ENCODE measurements at places on chromosomes 13 and 19. TPM values are rescaled to one million over a fixed set of nuclear protein-coding genes. Genes with fewer than 3 reads are reported as not detected.
A peak's percentile ranks its signal among the peaks of the same experiment; 100 is the strongest.

DNA sequence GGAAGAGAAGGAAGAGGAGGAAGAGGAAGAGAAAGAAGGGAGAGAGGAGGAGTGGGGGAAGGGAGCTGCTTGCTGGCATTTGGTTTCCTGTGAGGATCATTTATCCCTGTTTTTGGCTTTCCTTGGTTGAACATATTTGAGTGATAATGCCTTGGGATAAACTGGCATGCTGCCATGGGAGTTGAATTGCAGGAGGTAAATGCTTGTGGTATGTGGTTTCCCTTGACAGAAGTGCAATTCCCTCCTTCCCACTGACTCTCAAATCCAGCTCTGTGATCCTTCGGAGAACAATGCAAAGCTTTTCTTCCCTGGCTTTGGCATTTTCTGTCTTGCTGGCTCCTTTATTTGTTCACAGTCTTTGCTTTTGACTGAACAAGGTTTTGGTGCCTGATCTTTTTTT, 27.2 kb upstream of the CBY2 start:
- peak; percentile 88 for DNase-seq

DNA sequence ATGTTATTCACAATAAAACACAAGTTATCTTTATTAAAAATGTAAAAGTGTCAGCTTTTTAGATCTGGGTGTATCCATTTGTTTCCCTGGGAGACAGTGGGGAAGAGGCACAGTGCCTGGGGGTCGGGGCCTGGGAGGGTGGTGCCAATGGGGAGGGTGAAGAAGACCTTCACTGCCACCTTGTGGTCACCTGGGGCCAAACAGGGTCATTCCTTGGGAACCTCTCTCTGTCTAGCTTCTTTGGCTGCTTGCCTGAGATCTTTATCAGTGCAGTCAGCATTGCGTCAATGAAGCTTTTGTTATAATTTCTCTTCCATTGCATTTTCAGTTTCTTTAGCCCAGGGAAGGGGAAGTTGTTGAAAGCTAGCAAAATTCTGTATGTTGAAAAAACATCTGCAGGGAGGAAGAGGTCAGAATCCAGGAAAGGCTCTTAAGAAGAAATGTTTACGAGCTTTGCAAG, 39.1 kb downstream of the PCDH8 start:
- peak; percentile 80 for DNase-seq

DNA sequence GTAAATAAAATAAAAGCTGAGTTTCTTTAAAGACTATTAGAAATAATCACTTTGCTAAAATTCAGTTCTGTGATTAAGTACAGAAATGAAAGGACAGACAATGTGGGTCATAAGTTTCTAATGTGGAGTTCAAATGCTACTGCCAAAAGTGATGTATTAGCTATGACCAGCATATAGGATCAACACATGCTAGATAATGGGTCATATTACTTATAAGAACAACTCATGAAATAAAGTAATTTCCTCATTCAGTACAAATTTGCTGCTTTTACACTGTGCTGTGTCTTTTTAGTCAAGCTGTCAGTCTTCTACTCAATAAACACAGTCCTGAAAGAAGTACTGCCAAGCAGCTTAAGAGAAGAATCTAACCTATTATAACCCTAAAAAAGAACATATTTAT, 135.2 kb downstream of the VWA8 start:
- DNase-seq, result no peak

GRCh38 chr13:44352671-44353070, 21.0 kb upstream of the SERP2 start:
- DNase-seq, result peak; percentile 67

DNA sequence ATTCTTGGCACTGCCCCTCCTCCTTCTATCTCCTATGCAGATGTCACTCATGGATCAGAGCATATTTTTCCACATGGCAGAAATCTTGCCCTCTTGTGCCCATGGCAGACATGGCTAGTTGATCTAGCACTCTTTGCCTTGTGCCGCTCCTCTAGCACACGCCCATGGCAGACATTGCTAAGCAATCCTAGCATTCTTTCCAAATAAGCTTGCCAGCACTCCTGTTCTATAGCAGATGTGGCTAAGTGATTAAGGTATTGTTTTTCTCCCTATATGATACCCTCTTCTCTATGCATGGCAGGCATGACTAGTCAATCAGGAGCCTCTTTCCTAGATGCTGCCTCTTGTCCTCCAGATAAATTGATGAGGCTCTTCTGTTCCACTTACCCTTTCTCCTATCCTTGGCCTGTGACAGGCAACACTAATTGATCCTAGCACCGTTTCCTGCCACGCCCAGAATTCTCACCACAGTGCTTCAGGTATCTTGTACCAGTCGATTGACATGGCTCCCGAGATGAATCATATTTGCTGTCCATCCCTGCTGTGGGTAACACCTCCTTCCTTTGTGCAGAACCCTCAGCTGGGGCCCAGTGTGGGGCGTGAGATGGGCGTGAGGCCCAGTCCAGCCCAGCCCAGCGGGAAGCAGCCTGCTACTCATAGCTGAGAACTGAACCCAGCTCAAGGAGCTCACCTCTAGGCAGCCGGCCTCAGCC, 26.9 kb downstream of the TMED1 start:
- peak; percentile 78 for DNase-seq

DNA sequence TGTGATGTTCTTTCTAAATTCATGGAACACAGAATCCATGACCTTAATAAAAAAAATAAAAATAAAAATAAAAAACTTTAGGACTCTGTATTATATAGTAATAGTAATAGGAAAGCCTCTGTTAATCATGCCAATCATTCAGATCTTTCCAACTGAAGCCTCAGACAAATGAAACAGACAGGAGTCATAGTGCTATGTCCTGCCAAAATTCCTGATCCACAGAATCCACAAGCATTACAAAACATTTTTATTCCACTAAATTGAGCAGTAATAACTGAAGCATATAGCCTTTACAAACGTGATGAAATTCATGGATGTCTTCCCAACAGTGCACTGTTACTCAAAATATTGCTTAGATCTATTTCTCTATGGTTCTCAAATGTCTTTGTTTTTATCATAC, 820.6 kb upstream of the PCDH9 start:
- no peak for DNase-seq

GRCh38 chr19:42173695-42174094, 41.4 kb upstream of the POU2F2 start:
- DNase-seq, result no peak

DNA sequence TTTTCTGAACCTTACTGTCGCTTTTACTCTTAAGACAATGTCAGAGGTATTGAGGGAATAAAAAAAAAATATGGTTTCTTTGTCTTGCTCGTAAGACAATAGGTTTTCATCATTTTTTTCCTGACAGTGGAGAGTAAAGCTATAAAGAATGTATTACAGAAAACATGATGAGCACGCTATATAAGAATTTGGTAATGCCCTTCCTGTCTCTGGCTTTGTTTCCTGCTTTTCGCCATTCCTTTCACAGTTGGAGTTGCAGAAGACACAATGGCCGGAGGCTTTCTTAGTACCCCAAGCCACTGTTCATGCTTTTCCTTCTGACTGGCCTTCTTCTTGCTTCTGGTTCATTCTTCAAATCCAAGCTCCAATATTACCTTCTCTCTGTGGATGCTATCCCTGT, 101.0 kb upstream of the DACH1 start:
- no peak for DNase-seq

DNA sequence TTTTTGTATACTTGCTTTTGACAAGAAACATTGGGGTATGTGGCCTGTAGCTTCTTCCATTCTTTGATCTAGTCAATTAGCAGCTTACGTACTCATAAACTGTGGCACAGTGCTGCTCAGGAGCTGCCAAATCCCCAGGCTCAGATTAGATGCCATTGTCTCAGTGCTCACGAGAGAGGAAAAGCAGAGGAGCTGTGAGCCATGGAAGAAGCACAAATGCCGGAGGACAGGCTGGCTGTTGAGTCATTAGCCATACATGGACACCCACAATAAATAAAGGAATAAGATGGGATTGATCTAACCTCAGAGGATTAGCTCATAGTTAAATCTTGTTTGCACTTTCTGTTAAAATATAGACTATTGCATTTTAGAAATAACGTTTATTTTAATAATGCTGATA, 121.7 kb downstream of the POSTN start:
- no peak for DNase-seq

DNA sequence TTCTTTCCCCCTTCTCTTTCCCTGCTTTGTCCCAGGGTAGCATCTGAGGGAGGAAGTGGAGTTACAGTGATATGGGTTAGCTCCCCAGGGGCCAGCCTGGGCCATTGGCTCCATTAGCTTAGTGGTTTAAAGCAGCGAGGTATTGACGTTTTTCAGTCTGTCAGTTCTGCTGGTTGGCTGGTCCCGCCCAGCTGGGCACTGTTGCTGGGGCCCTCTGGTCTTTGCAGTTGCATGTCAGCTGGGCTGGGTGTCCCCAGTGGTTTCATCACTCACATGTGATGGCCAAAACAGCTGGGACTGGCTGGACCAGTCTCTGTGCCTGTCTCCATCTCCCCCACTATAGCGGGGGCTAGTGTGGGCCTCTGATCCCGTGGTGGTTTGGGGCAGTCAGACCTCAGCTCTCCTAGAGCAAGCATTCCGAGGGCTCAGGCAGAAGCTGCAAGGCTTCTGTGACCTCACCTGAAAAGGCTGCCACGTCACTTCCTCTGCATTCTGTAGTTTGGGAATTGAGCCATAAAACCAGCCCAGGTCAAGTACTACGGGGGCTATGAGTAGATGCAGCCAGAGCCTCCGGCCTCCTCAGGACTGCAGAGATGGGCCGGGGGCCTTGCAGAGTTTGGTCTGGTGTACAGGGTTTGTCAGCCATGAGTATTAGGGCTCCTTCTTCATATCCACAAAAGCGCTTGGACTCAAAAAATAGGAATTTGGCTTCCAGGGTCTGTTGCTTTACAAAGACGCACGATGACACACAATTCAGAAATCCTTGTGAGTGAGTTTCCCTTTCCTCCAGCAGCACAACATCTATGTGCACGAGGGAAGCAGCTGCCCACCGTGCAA, 30.0 kb downstream of the TSSK6 start:
- no peak for DNase-seq

GRCh38 chr13:23656637-23657371, 86.6 kb downstream of the TNFRSF19 start:
- DNase-seq, result peak; percentile 66

CACNG6 gene
- total RNA-seq, result 9.3 TPM

- peak; percentile 75 for DNase-seq
Measured at GRCh38 chr19:47414469-47414868, 4.9 kb downstream of the MEIS3 start.

GRCh38 chr19:31943778-31944177, 401.6 kb upstream of the ZNF507 start:
- no peak for DNase-seq

- DNase-seq, result no peak
Measured at GRCh38 chr13:58985845-58986244, 1177.9 kb downstream of the DIAPH3 start.

DNA sequence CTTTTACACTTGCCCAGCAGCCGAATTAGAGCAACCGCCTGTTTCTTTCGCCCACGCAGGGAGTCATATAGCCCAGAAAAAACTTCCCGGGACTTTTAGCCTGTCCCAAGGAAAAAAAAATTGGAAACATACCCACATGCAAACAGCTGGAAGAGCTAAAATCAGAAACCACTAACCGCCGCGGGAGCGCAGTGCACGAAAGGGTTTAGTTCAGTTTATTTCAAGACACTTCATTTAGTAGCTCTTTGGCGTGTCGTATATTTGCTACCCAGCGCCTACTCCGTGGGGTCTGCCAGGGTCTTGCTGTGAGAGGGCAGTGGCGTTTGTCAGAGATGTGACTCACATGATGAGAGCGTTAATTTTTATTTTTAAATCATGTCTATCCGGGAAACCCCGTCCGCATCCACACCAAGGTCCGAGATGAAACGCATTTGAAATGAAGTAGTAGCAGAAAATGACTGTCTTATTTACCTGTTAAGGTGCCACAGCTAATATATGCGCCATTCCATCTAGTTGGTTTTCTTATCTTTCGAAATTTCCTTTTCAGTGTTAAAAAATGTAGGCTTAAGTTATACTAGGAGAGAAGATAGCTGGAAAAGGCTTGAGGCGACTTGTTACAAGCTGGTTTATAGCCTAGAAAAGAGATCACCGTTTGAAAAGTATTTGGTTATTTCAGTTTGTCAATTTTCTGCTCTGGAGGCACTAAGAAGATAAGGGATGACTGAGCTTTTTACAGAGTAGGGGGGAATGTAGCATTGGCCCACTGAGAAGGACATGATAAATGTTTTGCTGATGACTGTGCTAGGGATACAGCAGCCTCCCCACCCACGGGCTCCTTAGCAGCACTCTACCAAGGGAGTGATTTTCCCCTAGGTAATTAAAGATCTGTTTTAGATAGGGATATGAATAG, 1.7 kb downstream of the KLF5 start:
- DNase-seq, result peak; percentile 52

DNA sequence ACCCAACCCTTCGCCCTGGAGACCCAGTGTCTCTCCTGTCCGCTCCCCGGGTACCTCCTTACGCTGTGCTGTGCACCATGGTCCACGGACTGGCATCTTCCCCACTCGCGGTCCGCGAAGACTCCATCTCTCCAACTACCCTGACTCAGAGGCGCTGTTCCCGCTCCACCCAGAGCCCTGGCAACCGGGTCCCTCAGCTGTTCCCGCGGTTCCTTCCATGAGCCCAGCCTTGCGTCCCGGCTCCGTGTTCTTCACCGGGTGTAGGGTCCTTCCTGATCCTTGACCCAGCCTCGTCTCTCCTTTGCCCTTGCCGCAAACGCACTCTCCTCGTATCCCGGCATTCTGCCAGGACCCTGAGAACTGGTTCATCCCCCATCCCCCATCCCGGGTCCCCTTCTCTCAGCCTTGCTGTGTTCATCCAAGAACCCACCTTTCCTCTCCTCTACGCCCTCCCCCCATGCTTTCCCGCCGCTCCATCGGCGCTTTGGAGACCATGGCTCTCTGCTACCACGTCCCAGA, 664 bp downstream of the ICAM5 start:
- DNase-seq, result peak; percentile 52

TTC9B gene
- not detected for total RNA-seq

DNA sequence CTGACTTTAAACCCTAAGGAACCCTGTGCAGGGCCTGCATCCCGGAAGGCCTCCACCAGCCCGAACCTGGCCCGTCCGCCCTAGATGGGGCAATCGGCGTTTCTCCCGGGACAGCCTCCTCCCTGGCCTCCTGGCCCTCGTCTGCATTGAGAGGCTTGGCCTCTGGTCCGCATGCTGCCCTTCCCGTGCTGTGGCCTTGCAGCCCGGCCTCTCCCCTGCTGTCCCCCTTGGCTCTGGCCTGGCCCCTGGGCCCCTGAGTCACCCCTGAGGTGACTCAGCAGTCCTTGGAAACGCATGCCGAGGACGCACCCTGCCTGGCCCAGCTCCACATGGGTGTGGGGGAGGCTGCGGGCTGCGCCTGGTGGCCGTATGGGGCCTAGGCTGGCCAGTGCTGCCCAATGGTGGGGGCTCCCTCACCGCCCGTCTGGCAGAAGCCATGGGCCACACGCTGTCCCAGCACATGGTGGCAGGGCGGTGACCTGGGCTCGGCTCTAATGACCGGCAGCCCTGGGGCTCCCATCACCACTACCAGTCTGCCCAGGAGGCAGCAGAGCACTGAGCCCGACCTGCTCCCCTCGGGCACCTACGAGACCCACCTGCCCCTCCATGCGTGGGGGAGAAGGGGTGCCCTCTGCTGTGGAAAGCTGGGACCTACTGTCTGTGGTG, 25.7 kb downstream of the SH3GL1 start:
- peak; percentile 93 for DNase-seq

All from Daoy (cell line).